NB4 (cell line): ENCODE measurements at places on chromosomes 7 and 10.
A peak's percentile ranks its signal among the peaks of the same experiment; 100 is the strongest.

GRCh38 chr7:150341263-150342120 is at the start of gene RARRES2:
Gene RARRES2, minus strand, starts transcription at chr7:150341629. Its CDS starts 1,020 bp downstream, at chr7:150340609.
- DNase-seq: no peak

GRCh38 chr10:132131581-132132420 is 54.9 kb upstream of the DPYSL4 start:
- DNase-seq: no peak

DNA sequence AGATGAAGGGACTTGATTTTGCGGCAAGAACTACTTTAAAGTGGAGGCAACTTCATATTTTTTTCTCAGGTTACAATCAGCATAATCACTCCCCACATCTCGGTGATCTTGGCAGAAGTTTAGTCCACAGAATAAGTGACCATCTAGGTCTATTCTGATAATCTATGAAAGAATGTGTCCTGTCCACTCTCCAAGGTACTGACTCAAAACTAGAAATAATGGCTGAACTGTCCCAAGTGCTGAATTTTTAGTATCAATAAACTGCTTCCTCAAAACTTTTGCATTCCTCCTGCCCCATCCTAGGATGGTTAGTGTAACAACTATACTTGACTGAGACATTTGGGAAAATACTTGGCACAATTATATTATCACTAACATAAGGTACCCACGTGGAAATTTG is 10.9 kb upstream of the CHRM2 start:
- DNase-seq: peak; percentile 54

DNA sequence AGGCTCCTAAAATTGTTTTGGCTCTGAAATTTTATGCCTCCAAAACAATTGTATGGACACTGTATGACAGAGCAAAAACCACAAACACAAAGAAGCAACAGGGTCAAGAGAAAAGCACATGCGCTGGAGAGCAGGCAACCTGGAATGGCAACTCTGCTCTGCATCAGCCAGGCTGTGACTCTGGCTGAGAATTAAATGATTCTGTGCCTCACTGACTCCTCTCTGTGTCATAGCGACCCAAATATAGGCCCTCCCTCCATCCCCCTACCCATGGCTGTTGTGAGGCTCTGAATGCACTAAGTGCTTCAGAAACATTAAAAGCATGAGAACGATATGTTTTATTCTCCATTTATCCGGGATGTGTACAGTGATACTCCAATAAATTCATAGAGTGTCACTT is 24.9 kb upstream of the NEBL start:
- DNase-seq: no peak

- DNase-seq: no peak
Observed at GRCh38 chr7:22731766-22732165, 4.8 kb downstream of the IL6 start.

- DNase-seq: peak; percentile 36
Observed at GRCh38 chr7:74364061-74364460, 74.9 kb downstream of the CLIP2 start.

DNA sequence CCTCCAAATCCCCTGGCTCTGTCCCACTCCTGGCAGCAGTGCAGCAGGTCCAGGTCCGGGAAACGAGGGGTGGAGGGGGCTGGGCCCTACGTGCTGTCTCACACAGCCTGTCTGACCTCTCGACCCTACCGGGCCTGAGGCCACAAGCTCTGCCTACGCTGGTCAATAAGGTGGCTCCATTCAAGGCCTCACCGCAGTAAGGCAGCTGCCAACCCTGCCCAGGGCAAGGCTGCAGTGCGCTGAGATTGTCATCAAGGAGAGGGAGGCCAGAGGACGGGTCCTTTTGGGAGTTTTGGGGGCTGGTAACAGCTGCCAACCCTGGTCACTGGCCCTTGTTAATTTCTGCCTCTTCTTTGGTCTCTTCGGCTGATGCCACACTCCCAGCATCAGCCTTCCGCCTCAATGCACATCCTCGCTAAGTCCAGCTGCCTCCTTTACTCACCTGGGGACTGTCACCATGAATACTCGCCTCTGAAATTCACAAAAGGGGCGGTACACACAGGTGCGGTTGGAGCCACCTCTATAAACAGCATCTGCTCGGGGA is 3.5 kb downstream of the EPO start:
- no peak for DNase-seq

- no peak for DNase-seq
Observed at GRCh38 chr7:73642834-73643233, 18.5 kb upstream of the MLXIPL start.

- no peak for DNase-seq
Observed at GRCh38 chr10:123640016-123640535, 26.1 kb upstream of the GPR26 start.

GRCh38 chr7:74103219-74103772 is 19.7 kb downstream of the LIMK1 start:
- no peak for DNase-seq

DNA sequence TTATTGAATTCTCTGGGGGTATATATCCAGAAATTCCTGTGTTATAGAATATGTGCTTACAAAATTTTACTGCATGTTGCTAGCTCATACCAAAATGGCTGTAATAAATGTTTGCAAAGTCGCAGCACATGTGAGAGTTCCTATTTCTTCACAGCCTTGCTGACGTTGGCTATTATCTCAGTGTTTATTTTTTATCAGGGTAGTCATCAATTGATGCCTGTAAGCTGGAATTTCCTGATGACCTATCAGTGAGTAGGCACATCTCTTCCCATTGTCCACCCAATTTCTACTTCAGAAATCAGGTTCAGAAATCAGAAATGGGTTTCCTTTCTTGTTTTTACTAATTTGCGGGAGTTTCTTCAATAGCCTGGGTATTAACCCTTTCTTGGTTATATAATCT is 268.1 kb upstream of the FZD8 start:
- no peak for DNase-seq

- DNase-seq: no peak
Observed at GRCh38 chr7:69122953-69123352, 475.3 kb upstream of the AUTS2 start.

- no peak for DNase-seq
Observed at GRCh38 chr10:64708884-64709681, 1187.9 kb downstream of the REEP3 start.

GRCh38 chr7:30448461-30449189 is 30.0 kb downstream of the NOD1 start:
- no peak for DNase-seq

DNA sequence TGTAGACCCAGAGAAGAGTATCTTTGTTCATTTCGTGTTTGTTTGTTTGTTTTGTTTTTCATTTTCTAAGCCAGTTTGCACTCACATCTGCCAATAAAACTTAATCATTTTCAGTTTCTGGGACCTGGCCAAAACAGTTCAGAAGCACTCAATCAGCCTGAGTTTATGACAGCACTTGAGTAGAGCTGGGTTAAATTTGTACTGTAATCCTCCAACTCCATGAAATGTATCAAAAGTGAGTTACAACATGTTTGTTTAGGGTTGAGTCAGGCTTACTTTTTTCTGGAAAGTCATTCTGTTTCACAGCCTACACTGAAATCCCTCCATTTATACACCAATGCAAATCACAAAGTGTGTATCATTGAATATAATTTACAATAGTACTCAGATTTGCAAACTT is 91.9 kb downstream of the ZWINT start:
- DNase-seq: no peak

DNA sequence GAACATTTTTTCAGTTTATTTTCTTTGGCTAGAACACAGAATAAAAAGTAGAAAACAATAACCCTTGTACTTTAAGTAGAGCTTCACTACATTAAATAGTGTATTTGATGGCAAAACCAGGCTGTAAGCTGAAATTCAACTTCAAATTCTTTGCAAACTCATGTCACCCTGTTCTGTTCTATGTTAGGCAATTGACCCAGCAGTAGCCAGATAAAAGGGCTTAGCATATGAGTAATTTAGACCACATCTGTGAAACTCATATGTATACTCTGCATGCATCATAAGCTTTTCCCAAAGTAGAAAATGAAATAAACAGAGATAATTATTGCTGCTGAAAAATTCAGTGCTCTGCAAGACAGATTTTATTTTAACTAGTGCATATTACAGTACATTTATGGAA is 150.2 kb downstream of the GNAI1 start:
- no peak for DNase-seq

DNA sequence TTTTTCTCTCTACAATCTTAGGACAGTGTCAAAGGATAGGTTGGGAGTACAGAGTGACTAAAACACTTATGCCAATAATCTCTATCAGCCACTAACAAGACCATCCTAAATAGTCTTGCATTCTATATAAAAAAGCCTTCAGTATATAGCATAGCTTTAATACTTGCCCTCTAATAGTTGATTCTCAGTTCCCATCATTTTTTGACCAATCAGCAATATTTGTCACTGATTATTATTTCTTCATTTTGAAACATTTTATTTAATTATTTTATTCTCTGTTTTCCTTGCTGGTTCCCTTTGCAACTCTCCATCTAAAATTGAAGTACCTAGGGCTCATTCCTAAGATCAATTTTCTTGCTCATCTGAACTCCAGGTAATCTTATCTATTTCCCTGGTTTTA is 470.0 kb downstream of the MAGI2 start:
- DNase-seq: no peak

DNA sequence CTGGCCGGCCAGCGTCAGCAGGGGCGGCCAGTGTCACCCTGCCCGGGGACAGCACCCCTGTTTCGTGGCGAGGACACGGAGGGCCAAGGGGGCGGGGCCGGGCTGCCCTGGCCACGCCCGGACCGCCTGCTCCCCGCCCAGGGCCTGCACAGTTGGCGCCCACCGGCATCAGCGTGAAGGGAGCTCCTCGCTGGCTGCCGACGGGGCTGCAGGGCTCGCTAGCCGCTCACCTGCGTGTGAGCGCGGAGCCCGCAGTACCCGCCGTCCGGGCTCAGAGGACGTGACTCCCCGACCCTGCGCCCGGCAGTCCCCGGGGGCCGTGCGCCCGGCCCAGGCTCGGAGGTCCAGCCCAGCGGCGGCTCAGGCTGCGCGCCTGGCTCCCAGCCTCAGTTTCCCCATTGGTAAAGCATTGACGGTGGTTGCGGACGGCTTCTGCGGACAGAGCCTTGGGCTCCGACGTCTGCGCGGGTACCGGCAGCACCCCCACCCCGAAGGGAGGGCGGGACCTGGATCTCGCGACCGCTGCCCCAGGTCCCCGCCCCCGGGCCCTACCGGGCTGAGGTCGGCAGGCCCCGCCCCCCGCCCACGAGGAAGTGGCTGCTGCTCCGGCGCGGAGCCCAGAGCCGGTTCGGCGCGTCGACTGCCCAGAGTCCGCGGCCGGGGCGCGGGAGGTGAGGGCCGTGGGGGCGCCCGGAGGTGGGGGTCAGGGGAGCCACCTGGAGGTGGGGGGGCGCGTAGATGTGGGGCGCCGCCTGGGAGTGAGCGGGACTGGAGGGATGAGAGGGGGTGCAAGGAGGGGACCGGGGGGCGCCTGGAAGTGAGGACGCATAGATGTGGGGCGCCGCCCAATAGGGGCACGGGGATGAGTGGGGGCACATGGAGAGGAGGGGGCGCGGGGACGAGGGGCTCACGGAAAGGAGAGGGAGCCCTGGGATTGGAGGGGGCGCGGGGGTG is at the start of gene ARPC1B:
Gene ARPC1B, plus strand, starts transcription at position 620 of the 954 bp plus-strand sequence. CDS start 10,985 bp downstream, outside the sequence.
- peak; percentile 94 for DNase-seq

GRCh38 chr10:416091-416515 is 273.4 kb downstream of the DIP2C start:
- DNase-seq: no peak

DNA sequence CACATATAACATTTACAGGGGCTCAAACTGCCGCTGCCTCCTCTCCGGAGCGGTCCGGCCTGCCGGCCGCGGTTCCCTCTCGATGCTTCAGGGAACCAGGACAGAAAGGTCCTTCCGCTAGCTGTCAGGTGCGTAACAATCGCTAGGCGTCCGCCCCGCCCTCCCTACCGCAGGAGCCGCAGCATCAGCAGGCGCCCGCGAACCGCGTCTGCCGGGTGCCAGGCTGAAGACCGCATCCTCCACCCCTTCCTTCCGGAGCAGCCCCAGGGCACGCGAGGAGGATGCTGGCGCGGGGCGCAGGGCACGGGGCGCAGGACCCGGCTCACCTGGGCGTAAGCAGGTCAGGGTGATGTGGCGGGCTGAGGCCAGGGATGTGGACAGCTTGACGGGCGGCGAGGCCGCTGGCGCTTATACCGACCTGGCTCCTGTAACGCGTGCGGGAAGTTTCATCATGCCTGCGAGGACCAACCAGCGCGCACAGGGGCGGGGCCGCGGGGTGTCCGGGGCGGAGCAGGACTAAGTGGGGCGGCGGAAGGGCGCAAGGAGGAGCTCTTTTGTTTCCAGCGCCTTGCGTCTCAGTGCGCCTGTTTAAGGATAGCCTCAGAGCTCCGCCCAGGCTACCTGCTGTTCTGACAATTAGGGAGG is at the start of gene ASNS:
Gene ASNS, minus strand, starts transcription at position 384 of the 645 bp plus-strand sequence. CDS start 3,252 bp downstream, outside the sequence.
- peak; percentile 97 for DNase-seq

DNA sequence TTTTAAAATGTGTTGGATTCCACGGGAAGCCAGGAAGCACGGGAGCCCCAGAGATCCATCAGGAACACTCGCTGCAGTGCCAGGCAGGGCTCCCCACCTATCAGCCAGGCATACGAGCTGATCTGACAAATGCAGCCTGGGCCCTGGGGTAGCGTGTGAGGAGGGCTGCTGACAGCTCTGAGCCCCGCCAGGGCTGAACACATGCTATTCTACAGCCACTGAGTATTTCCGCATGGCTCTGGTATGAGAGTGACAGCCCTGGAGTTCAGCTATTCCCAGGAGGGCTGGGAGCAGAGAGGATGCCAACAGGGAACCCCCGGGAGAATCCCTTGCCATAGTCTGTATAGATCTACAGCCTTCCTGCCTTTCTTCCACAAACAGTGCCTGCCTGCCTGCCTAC is 237.3 kb upstream of the ZMIZ1 start:
- DNase-seq: no peak

- no peak for DNase-seq
Observed at GRCh38 chr7:2884161-2884560, 40.1 kb upstream of the GNA12 start.
